Frontal cortex (tissue), 4 donors: ENCODE measurements at places on chromosomes 13 and 19. TPM values are rescaled to one million over a fixed set of nuclear protein-coding genes. Genes with fewer than 3 reads are reported as not detected.

LYPD5 gene
- 2.0 TPM for total RNA-seq

KLK3 gene
- not detected for total RNA-seq

DNA sequence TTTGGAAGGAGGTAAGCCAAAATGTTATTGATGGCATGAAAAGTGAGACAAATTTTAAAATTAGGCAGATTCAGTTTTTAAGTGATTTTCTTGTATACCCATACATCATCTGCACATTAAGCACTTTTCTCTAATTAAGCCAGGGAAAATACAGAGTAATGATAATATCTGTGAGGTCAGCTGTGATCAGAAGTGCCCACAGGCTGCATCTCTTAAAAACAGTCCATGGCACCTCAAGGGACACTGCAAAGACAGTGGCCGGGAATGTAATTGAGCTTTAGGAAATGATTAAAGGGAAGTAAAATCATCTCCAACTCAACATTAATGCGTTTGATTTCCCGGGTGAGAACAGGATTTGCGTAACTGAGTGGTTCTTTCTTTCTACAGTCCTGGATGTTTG is 2.0 kb downstream of the COL4A1 start:
- no peak for DNase-seq

- no peak for DNase-seq
Observed at GRCh38 chr19:4871711-4872110, 4.2 kb upstream of the PLIN3 start.

- no peak for DNase-seq
Observed at GRCh38 chr13:108779308-108779707, 149.9 kb downstream of the MYO16 start.

DNA sequence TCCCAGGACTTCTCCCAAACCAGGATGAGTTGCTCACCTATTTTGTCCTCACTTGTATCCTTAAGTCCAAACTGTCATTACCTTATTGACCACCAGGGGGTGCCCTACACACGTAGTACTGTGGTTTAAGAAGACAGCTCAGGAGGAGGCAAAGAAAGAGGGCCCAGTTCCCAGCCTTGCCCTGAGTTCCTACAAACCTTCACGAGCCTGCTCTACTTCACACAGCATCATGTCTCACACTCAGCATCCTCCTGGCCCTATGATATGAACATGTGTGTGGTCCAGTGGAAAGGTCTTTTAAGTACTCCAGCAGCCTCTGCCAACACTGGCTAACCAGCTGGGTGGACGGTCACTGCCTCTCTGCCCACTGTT is 8.1 kb upstream of the ZNF784 start:
- peak; percentile 69 for DNase-seq

DNA sequence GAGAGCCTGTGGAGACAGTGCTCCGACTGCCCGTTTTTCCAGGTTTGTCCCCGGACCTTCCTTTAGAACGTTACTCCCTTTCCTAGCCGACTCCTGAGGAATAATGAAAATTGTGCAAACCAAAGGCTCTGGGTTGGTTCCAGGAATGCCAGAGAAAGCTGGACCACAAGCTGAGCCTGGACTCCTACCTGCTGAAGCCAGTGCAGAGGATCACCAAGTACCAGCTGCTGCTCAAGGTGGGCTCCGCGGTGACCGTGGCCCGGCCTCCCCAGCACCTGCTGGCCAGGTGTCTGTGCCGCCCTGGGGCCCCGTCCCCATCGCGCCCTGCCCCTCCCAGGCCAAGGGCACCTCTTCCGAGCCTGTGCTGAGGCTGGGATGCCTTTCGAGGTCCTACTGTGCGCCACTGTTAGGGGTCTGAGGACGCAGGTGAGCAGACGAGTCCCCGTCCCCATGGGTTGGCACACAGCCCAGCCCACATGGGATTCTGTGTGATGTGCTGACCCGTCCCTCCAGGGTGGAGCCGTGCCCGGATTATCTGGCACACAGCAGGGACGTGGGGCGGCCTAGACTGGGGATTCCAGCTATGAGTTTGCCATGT is 20.5 kb upstream of the F7 start:
- no peak for DNase-seq

GRCh38 chr13:81058916-81059290 is 718.0 kb upstream of the SPRY2 start:
- DNase-seq, result no peak
